Foreskin keratinocyte (primary cell): ENCODE measurements at places on chromosomes 16 and 17.
A peak's percentile ranks its signal among the peaks of the same experiment; 100 is the strongest.

DNA sequence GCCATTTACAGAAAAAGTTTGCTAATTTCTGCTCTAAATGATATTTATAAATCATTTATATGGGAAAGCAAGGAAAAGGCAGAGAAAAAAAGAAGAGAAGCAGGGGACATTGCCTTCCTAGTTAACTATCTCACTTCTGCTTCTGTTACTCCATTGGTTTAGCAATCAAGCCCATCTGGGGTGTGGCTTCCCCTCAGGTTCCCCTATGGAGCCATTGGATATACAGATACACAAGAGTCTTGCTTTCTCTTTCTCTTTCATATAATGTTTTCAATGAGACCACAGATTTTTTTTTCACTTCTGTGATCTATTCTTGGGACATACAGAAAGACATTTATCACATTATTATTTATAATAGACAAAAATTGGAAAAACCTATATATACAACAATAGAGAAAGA lies 105.6 kb upstream of the TOM1L1 start:
- no peak for DNase-seq

GRCh38 chr16:11092788-11093571 lies 148.6 kb downstream of the CLEC16A start:
- DNase-seq = no peak

- no peak for DNase-seq
Measured at GRCh38 chr17:8190506-8190905, 526 bp upstream of the BORCS6 start.

GRCh38 chr17:73249700-73250099 lies 12.0 kb downstream of the CPSF4L start:
- DNase-seq = no peak

GRCh38 chr16:72783716-72784318 lies 264.1 kb downstream of the ZFHX3 start:
- DNase-seq = no peak

- DNase-seq = no peak
Measured at GRCh38 chr16:26658486-26658885, 408.2 kb upstream of the C16orf82 start.

DNA sequence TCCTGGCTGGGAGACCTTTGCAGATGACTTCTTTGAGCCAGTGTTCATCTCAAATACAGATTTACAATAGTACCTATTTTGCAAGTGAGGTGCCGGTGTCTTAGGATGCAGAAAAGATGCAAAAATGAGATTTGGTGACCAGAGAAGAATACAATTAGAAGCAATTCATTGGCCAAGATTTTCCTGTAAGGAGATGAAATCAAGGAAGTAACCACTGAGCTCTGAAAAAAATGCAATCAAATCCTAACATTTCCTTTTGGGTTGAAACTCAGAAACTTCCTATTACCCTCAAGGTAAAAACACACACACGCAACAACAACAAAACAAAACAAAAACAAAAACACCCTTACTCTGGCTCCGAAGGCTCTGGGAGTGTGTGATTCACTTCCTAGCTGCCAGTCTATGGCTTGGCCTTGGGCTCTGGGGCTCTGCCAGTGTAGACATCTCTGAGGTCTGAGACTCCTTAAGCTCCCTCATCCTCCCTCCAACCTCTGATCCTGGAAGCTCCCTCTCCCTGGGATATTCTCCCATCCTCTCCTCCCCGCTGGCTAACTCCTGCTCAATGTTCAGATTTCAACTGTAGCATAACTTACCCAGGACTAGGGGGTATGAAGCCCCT lies 16.8 kb upstream of the MT4 start:
- no peak for DNase-seq

- no peak for DNase-seq
Measured at GRCh38 chr17:49952912-49953497, 16.0 kb upstream of the DLX4 start.

GRCh38 chr16:1701216-1701878 lies 4.6 kb upstream of the MAPK8IP3 start:
- DNase-seq = peak; percentile 74

GRCh38 chr17:49582789-49583188 lies 7.1 kb downstream of the NXPH3 start:
- peak; percentile 47 for DNase-seq

DNA sequence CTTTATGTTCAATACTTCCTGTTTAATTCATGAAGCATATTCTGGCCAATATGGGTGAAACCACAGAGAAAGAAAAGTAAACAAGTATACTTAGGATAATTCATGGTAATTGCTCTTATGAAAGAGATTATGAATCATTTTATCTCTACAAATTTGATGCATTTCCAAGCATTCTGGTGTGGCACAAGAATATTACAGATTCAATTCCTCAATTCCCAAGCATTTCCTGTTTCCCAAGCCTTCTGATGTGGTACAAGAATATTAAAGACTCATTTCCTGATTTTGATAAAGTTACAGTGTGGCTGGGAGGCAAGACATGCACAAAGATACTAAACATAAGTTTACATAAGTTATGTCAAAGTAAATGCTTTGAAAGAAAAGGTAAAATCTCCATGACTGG lies 126.1 kb upstream of the NUDT7 start:
- no peak for DNase-seq

- DNase-seq = no peak
Measured at GRCh38 chr16:73050201-73051099, 2.5 kb upstream of the ZFHX3 start.

DNA sequence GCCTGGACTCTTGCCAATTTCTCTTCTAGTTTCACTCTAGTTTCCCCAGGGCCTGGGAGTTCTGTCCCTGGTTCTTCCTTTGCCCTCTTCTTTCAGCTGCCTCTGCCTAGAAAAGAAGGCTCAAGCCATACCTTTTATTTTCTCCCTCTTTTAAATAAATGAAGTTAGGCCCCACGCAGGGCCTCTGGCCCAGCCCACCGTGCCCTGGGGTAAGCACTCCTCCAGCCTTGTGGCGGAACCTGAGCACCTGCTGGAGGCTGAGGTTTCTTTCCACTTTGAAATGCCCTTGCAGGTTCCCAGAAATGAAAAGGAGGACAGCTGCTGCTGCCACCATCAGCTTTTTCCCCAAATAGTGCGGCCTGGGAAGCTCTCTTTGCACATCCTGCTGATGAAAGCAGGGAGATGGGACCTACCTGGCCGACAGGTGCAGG lies 139.4 kb downstream of the CCDC182 start:
- no peak for DNase-seq

GRCh38 chr16:65662256-65662655 lies 540.4 kb upstream of the CDH11 start:
- no peak for DNase-seq

- no peak for DNase-seq
Measured at GRCh38 chr16:51050377-51050706, 100.7 kb downstream of the SALL1 start.

- DNase-seq = no peak
Measured at GRCh38 chr17:81828656-81829055, 4.4 kb downstream of the MCRIP1 start.

DNA sequence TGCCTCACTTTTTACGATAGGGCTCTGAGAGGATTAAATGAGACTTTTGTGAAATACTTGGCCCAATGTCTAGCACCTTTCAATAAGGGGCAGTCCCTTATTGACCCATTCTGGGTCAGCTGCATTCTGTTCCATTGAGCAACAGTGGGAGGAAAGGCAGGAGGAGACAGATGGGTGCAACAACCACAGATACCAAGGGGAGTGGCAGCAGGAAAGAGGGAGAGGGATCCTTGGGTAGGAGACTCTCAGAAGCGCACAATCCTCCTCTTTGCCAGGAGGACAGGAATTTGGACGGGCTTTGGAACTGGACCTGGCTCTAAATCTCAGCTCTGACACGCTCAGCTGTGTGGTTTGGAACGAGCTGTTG lies 3.5 kb downstream of the PIPOX start:
- DNase-seq = no peak

- DNase-seq = no peak
Measured at GRCh38 chr17:69734656-69735055, 320.2 kb downstream of the MAP2K6 start.

DNA sequence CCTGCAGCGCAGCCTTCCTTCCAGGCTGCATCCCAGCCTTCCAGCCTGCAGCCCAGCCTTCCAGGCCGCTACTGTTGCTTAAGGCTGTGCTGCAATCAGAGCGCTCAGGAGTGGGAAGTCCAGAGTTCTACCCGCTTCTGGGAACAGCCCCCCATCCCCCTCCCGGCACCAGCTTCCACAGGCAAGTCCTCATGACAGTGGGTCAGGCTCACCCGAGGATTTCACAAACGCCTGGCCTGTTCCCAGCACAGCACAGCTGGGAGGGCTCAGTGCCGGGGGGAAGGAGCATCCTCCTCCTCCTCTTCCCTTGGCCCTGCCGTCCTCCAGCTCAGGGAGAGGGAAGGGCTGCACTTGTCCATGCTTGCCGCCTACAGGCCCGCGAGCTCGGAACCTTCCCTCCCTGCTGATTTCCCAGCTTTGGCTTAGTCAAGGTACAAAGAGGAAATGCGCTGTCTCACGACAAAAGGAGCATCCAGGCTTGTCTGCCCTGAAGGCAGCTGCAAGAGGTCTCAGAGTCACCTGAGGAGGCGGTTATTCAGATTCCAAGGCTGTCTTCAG lies 8.3 kb downstream of the SOCS3 start:
- peak; percentile 97 for DNase-seq

DNA sequence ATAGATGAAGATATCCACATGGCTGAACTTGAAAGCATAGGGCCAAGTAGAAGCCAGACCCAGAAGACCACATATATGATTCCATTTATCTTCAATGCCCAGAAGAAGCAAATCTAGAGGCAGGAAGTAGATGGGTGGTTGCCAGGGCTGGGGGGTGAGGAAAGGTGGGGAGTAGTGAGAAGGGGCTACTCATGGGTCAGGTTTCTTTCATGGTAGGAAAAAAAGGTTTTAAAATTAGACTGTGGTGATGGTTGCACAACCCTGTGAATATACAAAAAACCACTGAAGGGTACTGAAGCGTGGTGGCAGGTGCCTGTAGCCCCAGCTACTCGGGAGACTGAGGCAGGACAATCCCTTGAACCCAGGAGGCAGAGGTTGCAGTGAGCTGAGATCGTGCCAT lies 5.4 kb downstream of the CD2BP2 start:
- no peak for DNase-seq

GRCh38 chr17:77542011-77542410 lies 401.2 kb downstream of the SEC14L1 start:
- no peak for DNase-seq

DNA sequence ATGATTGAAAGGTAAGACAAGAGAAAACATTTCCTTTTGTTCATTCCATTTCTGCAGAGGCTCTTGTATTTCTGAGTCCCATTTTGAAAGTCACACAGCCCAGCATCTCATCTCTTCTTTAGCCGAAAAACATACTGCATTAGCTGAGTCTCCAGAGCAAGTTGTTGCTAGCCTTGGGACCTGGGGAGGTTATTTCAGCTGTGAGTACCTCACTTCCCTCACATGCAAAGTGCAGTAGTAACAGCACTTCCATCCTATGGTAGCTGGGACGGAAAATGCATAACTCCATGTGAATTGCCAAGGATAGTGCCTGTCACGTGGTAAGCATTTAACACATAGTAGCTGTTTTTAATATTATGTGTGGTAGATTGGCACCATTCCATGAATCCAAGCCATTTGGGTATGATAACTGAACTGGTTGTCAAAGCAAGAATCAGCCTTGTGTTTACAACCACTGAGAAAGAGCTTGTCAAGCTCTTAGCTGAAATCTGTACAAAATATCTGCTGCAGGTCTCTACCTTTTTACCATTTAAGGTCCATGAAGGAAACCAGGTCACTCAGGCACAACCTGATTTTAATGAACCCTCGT lies 345.7 kb downstream of the CDH13 start:
- no peak for DNase-seq

GRCh38 chr16:2799205-2799858 lies 1.1 kb downstream of the PRSS41 start:
- DNase-seq = no peak

- DNase-seq = no peak
Measured at GRCh38 chr17:47218896-47219430, 9.8 kb downstream of the MYL4 start.

GRCh38 chr17:44781551-44782325 lies 22.9 kb downstream of the ADAM11 start:
- no peak for DNase-seq

DNA sequence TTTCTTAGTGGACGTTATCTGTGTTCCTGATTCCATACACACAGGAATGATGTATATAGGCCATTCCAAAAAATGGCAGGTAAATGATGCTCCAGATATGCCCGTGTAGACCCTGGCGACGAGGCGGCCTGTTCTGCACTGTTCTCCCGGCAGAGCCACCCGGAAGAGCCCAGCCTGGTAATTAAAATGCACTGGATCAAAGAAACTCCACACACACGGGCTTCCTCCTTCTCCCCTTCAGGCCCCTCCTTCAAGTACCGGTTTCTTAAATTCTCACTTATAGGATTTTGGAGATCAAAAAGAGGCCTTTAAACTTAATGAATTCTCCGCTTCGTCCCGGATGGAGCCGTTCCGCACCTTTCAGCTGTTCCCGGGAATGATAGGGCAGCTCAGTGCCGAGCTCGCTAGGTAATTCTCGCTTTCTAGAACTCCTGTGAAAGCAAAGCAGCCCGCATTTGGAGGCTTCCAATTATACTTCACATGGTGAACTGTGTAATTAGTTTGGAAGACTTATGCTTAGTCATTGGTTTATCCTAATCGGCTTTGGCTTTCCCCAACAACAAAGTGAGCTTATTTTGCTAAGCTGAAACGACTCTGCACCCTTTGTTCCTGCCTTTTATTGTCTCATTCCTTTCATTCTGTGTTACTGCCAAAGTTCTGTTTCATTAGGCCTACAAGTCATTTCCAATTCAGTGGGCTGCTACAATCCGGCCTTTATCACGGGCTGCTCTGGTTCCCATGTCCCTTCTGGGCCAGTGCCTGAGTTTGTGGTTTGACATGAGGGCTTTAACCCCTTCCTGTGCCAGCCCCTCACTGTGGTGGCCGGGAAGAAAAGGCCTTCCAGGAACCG lies 150.0 kb downstream of the MSI2 start:
- no peak for DNase-seq

DNA sequence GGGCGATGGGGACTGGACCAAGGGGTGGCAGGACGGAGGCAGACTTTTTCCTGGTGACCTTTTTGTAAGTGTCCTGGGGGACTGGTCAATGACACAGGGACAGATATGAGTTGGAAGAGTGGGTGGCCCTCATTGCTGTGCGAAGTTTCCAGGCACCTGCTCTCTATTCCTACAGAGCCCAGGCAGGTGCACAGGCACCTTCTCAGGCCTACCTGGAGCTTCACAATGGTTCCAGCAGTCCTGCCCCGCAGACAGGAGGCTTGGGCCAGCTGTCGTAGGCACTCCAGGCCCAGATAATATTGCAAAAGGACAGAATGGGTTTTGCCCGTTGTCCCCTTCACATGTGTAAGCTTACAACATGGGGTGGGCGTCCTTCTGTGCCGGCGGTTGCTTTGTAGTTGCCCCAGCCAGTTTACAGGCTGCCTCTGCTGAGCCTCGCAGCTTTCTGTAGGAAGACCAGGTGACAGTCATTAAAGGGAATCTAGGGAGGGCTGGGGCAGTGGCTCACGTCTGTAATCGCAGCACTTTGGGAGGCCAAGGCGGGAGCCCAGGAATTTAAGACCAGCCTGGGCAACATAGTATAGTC lies 84.3 kb downstream of the ARHGAP23 start:
- DNase-seq = no peak

DNA sequence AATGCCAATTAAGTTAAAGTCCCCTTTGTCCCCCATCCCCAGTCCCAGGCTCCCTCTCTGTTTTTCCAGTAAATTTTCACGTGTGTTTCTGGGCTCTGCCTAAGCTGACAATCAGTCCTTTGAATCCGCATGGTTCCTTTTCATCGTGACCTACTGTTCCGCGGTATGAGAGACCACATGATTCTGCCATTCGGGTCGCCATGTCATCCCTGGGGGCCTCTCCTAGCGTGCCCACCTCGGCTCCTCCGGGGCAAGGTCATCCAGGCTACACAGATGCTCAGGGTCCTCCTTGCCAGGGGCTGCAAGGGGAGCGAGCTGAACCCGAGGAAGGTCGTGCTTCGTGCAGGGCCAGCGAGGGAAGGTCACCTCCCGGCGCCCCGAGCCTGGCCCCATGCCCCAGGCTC lies 157.6 kb downstream of the RAB11FIP4 start:
- no peak for DNase-seq
